ENCODE measurements at places on chromosomes 13 and 19. TPM values are rescaled to one million over a fixed set of nuclear protein-coding genes. Genes with fewer than 3 reads are reported as not detected.

DNA sequence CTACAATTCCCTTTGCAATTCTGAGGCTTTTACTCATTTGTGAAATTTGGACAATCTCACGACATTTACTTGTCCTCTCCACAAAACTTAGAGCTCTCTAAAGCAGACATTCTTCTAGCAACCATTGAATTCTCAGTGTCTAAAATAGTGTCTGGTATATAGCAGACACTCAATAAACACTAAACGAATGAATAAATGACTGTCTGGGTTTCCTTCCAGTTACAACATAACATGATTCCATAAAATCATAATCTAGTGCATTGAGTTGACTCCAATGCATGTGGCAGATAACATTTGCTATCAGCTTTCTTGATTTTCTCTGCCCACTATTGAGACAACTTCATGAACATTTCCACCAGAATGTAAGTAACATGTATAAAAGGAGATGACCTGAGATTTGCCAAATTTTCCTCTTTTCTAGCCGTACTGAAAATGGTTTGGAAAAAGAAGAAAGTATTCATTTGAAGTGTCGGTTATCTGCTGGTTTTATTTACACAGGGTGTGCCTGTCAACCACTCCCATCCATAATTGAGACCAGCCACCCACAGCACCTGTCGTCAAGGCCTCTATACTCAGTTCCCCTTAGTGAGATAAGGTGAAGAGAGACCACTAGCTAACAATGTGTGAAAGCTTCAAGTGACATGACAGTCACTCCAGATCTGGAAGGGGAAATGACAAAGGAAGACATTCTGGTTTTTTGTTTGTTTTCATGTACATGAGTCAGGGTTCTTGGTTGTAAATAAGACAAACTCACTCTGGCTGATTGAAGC, 4.8 kb upstream of the SERP2 start:
- ATAC-seq: no peak

The ZNF724 gene
- total RNA-seq: 0.57 TPM

The KLHL26 gene
- 19.0 TPM for total RNA-seq

DNA sequence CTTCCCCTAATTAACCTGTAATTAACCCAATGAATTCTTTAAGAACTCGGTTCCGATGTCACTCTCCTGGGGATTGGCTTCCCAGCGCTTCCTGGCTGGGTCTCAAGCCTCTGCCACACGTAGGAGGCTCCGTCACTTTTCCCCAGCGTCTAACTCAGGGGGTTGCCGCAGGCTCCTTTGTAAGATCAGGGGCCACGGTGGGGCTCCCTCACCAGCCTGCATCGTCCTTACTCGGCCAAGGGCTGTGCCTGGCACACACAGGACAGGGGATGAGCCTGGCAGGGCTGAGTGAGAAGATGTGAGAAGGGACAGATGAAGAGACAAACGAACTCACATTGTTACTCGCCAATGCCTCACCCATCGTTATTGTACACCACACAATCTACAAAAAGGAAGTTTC, 20.9 kb upstream of the ATP11A start:
- ATAC-seq: no peak

DNA sequence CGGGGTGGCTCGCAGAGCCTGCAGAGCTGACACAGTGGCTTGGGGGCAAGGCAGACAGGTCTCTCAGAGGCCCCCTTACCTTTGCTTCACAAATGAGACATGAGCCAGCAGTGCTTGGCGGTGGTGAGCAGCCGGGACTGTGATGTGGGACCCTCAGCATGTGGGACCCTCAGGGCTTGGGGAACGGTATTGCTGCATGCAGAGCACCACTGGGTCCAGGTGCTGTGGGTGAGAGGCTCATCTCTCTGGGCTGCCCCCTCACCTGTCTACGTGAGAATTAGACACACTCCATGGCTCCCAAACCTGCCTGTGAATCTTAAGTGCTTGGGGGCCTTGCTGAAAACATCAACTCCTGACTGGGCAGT, 106.6 kb downstream of the COL4A2 start:
- no peak for ATAC-seq

The PDCD2L gene
- total RNA-seq: 13.3 TPM

- ATAC-seq: no peak
Measured at GRCh38 chr19:48713041-48713863, 6.3 kb downstream of the MAMSTR start.

GRCh38 chr19:33752018-33752800, 44.5 kb upstream of the KCTD15 start:
- ATAC-seq: no peak

The CCDC8 gene
- total RNA-seq: 4.3 TPM

DNA sequence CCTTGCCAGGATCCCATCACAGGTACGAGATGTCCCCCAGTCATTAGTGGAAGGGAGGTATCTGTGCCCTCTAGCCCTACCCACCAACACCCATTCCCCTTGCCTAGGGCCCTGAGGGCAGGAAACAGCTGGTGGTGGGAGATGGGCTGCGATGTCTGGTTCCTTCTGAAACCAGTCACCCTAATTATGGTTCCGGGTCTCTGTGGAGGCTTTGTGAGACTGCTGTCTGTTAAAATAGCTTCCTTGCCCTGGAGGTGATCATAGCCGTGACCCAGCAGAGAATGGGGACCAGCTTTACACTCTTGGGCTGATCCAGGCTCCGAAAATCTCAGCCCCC, 5.5 kb downstream of the ALDH16A1 start:
- no peak for ATAC-seq
